PC-3 (cell line): ENCODE measurements at places on chromosomes 11 and 22. TPM values are rescaled to one million over a fixed set of nuclear protein-coding genes. Genes with fewer than 3 reads are reported as not detected.

- DNase-seq: peak; percentile 31
Observed at GRCh38 chr11:97574976-97575665, 1185.3 kb downstream of the JRKL start.

DNA sequence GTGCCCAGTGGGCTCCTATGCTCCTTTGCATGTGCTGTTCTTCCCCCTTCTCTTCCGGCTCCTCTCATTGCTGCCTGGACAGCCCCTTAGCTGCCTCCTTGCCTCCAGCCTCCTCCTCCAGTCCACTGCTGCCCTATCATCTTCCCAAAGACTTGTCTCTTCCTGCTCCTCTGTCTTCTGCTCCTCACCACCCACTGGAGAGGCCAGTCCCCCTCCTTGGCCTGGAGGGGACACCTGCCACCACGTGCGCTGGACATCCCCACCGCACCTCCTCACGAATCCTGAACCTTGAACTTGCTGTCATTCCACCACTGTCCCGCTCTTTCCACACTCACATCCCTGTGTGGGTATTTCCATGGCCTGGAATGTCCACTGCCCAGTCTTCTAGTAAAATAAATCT, 49.8 kb downstream of the MICAL2 start:
- DNase-seq: no peak

- peak; percentile 42 for DNase-seq
Observed at GRCh38 chr11:95788921-95789505, 569 bp downstream of the FAM76B start.

DNA sequence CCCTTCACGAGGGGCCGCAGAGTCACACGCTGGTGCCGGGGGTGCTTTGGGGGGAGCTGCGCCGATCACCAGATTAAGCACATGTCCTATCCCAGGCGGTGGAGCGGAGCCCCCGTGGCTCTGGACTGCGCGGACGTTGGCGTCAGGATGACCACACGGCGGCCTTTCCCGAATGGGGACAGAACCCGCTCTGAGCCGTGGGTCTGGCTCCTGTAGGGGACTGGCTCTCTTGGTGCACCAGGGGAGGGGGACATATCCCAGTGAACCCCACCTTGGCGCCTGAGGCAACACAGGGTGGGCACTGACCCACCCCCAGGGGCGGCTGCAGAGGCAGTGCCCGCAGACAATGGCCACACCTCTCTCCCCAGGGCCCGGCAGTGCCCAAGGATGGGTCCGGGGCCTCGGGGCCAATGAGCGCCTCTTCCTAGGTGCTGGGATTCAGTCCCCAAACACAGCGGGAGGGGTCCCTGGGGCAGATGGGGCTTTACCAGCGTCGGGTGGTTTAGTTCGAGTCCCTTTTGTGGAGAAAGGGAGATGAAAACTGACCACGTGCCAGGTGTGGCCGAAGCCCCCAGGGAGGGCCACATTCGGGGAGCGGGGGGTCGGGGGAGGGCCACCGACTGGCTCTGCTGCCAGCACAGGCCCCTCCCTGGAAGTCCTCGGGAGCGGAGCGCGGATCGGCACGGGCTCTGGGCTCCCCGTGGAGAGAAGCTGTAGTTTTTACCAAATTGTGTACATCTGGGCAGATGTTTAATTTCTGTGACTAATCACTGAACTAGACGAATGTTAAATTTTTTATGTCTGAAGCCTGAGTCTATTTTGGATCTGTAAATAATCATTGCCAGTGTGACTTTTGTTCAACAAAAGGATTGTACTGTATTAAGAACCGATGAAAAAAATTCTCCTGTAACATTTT, 58.9 kb downstream of the GRAMD4 start:
- no peak for DNase-seq

The DSCAML1 gene
- not detected in 2 replicates for total RNA-seq

- DNase-seq: no peak
Observed at GRCh38 chr11:129042503-129042902, 99.8 kb upstream of the TP53AIP1 start.

The TRIM6 gene
- total RNA-seq: 10.1 and 12.6 TPM in 2 replicates

GRCh38 chr22:49415151-49415951, 412.3 kb downstream of the BRD1 start:
- DNase-seq: no peak

DNA sequence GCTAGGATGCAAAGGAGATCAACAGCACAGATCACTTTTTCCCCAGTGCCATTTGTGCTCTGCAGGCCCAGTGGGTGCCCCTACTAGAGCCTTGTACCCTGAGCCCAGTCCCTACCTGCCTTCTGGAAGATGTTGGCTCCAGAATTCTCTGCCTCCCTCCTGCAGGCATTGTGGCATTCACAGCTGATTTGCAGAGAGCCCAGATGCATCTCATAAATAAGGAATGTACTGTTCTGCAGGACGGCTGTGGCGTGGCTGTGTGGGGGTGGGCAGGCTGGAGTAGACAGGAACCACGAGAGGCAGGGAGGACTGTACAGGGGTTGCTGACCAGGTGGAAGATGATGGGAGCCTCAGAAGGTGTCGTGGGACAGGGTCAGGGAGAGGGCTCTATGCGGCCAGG, 11.2 kb upstream of the MIAT start:
- no peak for DNase-seq

The RASSF10 gene
- total RNA-seq: not detected in 2 replicates

DNA sequence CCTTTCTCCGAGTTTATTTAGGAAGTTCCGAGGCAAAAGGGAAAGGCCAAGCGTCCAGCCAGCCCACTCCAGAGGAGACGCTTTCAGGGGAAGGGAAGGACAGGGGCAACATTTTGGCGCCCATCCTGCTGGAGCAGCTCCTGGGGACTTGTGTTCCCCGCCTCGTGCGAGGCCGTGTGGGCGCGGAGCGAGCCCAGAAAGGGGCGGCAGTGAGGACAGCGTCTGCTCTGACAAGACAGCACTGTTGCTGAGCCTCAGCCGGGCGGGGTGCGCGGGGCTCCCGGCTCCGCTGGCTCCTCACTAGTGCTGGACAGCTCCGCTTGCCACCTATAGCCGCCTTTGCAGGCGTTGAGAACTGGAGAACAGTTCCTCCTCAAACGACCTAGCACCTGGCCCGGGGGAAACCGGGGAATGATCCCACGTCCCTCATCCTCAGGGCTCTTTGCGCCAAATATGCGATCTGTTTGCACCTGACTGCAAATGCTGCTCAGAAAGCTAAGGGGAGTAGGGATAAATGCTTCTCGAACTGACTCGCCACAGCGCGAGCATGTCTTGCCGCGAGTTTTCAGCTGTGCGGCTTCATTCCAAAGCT, 722 bp upstream of the GUCY1A2 start:
- peak; percentile 75 for DNase-seq

The HTR3B gene
- not detected in 2 replicates for total RNA-seq

GRCh38 chr11:125072218-125072960, 9.3 kb downstream of the SLC37A2 start:
- no peak for DNase-seq

- DNase-seq: peak; percentile 72
Observed at GRCh38 chr11:14148653-14149273, 186.2 kb downstream of the SPON1 start.

GRCh38 chr11:85718991-85719807, 33.2 kb upstream of the CCDC89 start:
- peak; percentile 99 for DNase-seq

The ANO9 gene
- 16.6 and 22.5 TPM in 2 replicates for total RNA-seq

GRCh38 chr11:35516403-35516802, 9.0 kb downstream of the PAMR1 start:
- DNase-seq: no peak

The BMAL1 gene
- 4.7 and 10.9 TPM in 2 replicates for total RNA-seq

The CAT gene
- total RNA-seq: 46.6 and 50.5 TPM in 2 replicates

- DNase-seq: no peak
Observed at GRCh38 chr11:11349106-11349825, 3.8 kb downstream of the CSNK2A3 start.
